ENCODE measurements at places on chromosomes 6 and 20.

- no peak for DNase-seq
These were observed 193.7 kb downstream of the TFAP2A start for GRCh38 chr6:10221178-10221577.

- DNase-seq, result no peak
These were observed 35.8 kb downstream of the GRIK2 start for GRCh38 chr6:101429270-101429669.

- no peak for DNase-seq
These were observed 129.4 kb upstream of the CENPW start for GRCh38 chr6:126210398-126211075.

GRCh38 chr20:46268131-46268614 lies 40.1 kb downstream of the CDH22 start:
- DNase-seq, result no peak
